ELF-1 (cell line): ENCODE measurements at places on chromosomes 5 and 9.

DNA sequence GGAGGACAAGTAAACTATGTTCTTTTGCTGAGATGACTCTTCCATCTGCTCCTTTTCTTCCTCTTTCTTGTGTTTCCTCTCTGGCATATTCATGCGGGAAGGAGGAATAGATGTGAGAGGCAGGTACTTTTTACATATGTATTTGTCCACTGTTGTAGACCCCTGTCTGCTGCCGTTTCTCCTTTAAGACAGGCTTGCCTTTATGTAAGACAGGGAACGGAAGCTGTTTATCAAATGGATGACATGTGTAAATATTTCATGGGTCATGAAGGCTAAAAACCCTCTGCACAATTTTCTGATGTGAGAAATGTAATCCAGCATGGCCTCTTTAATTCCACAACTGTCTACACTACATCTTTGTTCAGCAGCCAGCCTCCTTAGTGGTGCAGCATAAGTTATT, 1525.5 kb upstream of the NUDT12 start:
- DNase-seq = no peak

GRCh38 chr5:159257007-159257406, 6.1 kb upstream of the UBLCP1 start:
- DNase-seq = no peak

- DNase-seq = no peak
These were observed 526.7 kb downstream of the PDE4D start for GRCh38 chr5:59366784-59367183.

DNA sequence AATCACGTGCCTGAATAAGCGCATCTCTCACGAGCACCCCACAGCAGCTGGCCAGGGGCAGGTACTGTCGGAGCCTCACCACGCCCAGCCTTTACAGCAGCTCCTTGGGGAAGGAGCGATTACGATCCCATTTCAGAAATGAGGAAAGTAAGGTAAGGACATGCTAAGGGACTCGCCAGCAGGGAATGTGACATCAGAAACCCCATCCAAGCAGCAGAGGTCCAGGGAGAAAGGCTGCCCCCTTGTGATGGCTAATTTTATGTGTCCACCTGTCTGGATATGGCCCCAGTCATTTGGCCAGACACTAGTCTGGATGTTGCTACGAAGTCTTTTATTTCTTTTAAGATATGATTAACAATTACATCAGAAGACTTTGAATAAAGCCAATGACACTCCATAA, 77.3 kb downstream of the UBE2QL1 start:
- DNase-seq = peak; percentile 69

GRCh38 chr5:28927559-28928326, 1889.4 kb upstream of the CDH9 start:
- no peak for DNase-seq

DNA sequence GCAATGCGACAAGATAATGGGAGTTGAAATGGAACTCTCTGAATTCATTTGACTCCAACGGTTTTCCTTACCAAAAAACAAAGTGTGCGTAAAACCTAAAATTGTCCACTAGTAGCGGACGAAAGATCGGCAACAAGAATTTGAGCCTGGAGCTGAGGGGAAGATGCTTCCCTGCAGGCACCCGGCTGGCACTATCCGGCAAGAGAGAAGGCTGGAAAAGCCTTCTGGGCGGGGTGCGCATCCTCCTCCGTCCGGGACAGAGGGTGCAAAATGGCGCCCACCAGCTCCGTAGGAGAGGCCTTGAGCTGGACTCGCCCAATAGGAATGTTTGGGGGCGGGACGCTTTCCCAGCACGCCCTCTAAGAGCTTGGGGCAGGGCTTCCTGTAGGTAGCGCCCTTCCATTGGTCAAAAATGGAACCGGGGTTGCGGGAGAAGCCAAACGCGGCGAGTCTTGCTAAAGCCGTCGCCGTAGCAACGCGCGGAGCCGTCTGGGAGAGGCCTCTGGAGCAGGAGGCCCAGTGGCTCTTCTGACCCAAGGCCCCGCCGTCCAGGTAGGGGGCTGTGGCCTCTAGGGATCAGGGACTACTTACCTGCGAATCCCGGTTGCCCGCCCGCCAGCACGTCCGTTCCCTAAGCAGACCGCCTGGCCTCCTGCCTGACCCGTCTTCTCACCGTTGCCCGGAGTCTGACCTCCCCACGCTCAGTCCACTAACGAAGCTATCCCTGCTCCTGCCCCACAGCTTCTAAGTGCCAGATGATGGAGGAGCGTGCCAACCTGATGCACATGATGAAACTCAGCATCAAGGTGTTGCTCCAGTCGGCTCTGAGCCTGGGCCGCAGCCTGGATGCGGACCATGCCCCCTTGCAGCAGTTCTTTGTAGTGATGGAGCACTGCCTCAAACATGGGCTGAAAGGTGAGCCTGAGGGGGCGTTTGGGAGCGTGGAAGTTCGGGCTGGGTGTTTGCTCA, 9.2 kb downstream of the RUFY1 start:
- peak; percentile 99 for DNase-seq

DNA sequence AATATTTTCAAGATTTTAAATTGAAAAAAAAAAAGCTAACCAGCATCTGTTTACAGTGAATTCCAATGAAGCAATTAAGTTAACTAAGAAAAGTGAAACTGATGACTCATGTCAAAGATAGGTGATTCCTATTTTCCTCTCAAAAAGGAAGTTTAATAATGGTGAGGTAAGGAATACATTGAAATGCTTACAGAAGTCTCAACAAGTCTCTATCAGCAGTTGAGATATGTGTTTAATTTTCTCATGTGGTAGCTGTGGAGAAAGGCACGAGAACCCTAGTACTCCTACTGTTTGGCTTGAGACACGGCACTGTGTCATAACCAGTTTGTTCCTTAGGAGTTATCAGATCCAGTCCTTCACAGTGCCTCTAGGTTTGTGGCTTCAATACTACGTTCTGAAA, 114.5 kb downstream of the SLC25A46 start:
- no peak for DNase-seq

- DNase-seq = peak; percentile 69
These were observed 775 bp upstream of the LHX2 start for GRCh38 chr9:124010665-124011321.

GRCh38 chr9:89953824-89954615, 349.2 kb downstream of the GADD45G start:
- no peak for DNase-seq

GRCh38 chr5:38285226-38285625, 26.9 kb downstream of the EGFLAM start:
- no peak for DNase-seq

GRCh38 chr9:88953381-88954029, 37.8 kb upstream of the S1PR3 start:
- no peak for DNase-seq

- DNase-seq = no peak
These were observed 207.0 kb upstream of the ZNF462 start for GRCh38 chr9:106655966-106656365.
